ENCODE measurements at places on chromosomes 13 and 19.
A peak's percentile ranks its signal among the peaks of the same experiment; 100 is the strongest.

DNA sequence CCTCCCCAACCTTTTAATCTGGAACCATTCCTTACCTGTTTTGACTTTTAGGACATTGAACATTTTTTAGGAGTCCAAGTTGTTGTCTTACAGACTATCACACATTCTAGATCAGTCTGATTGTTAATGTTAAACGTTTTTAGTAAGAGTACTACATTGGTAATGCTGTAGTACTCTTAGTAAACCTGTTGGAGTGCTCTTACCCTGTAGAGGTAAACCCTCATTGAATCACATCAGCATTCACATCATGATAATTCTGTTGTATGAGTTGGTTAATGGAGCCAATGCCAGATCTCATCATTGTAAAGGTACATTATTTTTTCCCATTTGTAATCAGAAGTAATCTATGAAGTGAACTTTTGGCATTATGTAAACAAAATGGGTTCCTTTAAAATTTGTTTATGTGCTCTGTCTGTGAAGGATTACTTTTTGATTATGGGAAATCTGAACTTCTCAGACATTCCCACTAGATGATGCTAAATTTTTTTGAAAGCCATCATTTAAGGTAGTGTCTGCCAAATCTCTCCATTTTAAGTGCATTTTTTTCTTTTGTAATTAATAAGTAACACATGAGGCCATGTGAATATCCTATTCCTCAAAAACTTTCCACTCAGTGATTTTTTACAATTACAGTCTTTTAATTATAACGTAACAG lies 55.2 kb downstream of the VWA8 start:
- no peak for DNase-seq

- peak; percentile 53 for DNase-seq
Measured at GRCh38 chr19:30076101-30076551, 134.1 kb downstream of the URI1 start.

DNA sequence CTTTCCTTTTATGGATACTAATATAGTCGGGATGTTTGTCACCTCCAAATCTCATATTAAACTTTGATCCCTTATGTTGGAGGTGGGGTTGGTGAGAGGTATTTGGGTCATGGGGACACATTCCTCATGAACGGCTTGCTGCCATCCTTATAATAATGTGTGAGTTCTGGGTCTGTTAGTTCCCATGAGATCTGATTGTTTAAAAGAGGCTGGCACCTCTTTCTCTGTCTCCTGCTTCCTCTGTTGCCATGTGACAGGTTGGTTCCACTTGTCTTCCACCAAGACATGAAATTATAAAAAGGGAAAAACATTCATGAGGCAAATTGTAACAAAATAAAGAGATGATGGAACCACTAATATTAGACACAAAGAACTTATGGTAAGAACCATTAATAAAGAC lies 107.8 kb upstream of the ATXN8OS start:
- DNase-seq: no peak

DNA sequence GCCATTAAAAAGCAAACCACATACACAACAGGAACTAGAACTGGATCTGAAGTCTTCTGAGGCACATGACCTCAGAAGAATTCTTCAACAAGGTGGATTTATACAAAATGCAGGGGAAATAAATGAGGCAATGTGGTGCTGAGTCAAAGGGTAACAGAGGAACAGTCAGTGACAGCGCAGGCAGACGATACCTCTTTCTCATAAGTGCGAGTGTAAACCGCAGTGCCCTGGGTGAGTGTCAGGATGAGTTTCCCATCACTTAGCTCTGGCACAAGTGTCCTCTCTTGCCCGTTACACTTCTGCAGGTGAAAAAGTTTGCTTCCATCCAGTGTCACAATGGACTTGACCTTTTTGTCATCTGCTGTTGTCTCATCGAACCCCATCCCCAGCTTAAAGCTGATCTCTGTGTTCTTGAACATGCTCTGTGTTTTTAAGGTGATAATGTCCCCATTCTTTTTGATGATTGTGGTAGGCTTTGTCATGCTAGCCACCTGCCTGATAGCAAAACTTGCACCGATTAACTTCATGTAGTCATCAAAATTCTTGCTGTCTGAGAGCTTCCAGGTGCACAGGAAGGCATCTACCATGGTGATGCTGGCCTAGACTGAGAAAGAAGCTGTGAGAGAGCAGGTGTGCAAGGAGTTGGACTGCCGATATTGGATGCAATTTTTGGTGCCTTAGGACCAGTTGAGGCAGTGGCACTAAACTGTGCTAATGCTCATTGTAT lies 97.3 kb downstream of the AKAP11 start:
- DNase-seq: no peak

DNA sequence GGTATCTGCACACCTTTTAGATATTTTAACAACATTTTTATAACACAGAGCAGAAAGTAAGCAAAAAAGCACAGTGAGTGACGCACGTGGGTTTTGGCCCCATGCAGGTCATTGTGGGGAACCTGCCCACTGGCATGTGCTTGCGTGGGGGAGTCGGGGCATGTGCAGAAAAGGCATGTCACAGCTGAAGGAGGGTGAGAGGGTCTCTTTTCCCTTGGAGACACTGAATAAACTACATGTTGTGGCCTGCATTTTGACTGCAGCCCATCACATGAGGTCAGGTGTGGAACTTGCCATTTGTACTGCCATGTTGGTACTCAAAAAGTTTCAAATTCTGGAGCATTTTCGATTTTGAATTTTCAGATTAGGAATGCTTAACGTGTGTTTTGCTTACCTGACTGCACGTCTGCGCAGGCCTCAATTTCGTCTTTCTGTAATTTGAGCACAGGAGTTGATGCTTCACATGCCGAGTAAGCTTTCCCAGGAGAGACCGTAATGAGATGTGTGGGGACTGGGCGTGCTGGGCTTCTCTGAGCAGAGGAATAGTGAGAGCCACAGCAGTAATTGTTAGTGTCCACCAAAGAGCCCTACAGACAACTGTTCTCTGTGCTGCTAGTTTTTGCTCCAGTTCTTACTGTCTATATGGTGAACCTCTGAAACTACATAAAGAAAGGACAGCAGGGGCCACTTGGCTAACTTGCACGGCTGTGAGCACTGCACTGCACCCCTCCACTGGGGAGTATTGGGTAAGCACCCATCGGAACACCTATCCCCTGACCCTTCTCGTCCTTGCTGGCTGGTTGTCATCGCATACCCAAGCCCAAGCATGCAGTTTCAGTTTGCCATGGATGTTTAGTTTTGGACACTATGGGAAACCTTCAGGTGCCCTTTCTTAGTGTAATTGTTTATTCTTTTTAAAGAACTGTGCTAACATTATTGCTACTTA lies 72.9 kb upstream of the GPR183 start:
- DNase-seq: no peak

GRCh38 chr13:30796132-30796572 lies 60.8 kb downstream of the ALOX5AP start:
- no peak for DNase-seq

- no peak for DNase-seq
Measured at GRCh38 chr19:54594737-54595136, 1.3 kb downstream of the LILRA1 start.

DNA sequence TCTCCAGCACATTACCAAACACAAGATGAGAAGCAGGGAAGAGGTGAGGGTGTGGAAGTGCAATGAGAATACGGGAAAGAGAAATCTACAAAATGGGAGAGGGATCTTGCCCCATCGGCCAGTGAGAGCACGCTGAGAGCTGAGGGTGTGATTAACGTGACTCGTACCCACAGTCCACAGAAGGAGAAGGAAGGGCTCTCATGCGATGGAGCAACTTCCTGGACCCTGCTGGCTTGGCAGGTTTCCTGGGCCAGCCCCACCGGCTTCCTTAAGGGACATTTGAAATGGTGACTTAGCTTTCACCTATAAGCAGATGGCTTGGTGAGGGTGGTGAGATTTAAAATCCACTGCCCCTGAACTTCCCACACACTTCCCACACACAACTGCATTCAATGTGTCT lies 740.1 kb downstream of the UQCRFS1 start:
- DNase-seq: peak; percentile 68

DNA sequence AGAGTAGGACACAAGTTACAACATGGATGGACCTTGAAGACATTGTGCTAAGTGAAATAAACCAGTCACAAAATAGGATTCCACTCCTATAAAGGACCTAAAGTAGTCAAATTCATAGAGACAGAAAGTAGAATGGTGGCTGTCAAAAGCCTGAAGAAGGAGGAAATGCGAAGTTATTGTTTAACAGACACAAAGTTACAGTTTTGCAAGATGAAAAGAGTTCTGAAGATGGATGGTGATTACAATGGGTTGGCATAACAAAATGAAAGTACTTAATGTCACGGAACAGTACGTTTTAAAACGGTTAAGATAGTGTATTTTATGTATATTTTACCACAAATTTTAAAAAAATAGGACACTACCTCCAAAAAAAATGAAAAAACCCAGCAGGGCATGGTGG lies 34.8 kb downstream of the FOXO1 start:
- DNase-seq: no peak

DNA sequence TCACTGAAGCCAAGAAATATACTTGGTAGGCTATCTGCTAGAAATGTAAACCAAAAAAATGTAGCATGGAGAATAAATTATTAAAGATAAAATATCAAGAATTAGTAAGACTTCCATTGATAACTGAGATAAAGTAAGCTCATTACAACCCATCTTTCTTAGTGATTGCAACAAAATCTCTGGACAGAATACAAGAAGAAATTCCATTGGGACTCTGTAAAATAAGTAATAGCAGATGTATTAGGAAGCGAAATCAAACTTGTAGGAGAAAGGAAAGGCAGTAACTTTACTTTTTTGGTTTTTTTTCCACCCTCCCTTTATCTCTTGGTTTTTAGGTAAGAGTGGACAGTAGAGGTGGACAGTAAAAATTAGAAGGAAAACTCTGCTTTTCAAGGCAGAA lies 605.7 kb downstream of the DACH1 start:
- DNase-seq: no peak

GRCh38 chr19:12799742-12800465 lies 1.7 kb downstream of the PRDX2 start:
- no peak for DNase-seq

DNA sequence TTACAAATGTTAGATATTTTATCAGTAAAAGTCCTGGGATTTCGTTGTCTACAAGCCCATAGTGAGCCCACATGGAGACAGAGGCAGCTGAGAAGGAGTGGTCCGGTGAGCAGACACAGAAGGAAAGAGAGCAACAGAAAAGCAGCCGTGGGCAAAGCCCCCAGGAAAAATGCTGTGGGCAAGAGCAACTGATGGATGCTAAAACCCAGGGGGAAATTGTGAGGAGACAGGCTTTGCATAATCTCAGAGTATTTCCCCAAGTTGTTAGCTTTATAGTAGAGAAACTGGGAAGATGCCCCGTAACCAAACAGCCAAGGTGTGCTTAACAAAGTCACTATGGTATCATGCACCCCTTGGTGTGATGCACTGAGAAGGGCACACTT lies 35.1 kb downstream of the GJA3 start:
- no peak for DNase-seq

- DNase-seq: peak; percentile 84
Measured at GRCh38 chr19:4066176-4066606, 508 bp downstream of the ZBTB7A start.

DNA sequence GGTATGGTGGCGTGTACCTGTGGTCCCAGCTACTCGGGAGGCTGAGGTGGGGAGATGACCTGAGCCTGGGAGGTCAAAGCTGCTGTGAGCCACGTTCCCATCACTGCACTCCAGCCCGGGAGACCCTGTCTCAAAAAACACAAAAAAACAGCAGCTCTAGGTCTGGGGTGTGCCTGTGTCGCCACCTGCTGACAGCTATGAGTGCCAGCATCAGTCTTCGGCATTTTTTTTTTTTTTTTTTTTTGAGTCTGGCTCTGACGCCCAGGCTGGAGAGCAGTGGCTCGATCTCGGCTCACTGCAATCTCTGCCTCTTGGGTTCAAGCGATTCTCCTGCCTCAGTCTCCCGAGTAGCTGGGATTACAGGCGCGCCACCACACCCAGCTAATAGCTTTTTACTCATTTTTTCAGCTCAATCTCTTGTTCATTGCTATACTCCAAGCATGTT lies 10.1 kb downstream of the AP2S1 start:
- no peak for DNase-seq

DNA sequence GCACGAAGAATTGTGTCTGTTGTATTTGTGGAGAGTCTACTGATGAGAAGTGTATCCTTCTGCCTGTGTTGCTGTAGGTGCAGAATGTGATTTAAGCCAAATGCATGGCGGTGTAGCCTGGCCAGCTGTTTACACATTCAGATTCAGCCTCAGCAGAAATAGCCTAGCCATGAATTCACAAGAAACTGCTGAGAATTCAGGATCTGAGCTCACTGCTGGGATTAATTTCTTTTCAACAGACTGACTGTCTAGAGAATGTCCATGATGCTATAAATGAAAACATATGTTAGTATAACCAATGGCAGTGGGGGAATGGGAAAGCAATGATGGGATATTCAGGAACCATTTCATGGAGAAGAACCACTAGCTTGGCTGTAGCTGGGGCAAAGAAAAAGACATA lies 77.4 kb upstream of the RNF113B start:
- no peak for DNase-seq

DNA sequence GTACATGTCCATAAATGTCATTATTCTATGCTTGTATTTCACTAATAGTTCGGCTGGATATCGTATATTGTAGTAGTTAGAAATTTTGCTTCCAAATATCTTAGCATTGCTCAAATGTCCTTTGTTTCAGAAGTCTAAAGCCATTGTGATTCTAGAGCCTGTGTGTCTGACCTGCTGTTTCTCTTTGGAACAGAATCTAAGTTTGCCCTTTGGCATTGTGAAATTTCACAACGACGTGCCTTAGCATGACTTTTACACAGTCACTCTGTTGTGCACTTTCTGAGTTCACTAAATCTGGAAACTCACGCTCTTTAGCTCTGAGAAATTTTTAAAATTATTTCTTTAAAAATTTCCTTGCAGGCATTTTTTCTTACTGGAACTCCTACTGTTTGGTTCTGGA lies 152.2 kb downstream of the TBC1D4 start:
- DNase-seq: no peak

All from tibial artery (tissue), 4 donors.